ENCODE measurements at places on chromosomes 5 and 9. TPM values are rescaled to one million over a fixed set of nuclear protein-coding genes. Genes with fewer than 3 reads are reported as not detected.

Gene CNTNAP3B
- 0.80 TPM for total RNA-seq

DNA sequence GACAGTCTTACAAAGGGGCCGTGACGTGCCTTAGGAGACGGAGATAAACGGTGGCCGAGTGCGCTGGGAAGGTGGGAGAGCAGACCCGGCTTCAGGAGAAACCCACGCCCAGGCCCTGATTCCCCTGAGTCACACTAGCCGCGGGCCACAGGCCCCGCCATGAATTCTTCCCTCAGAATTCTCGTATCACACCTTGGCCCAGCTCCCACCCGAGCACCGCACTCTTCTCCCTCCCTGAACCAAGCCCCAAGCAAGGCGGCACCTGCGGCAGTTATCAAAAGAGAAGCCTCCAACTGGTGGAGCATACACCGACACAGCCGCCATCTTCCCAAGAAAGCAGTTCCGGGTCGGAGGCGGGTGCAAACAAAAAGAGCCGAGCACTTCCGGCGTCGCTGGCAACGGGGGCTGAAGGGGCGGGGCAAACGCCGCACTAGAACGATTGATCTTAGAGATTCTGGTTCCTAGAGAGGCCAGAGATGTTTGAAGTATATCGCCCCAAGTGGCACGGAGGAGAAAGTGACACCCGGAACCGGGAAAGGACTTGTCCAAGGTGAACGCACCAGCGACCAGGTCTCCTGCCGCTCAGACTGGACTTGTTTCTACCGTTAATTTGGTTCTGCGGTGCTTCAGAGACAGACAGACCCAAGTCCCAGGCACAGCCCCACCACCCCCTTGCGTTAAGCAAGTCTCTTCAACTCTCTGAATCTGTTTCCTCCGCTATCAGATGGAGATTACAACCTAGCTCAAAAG lies at the start of gene PSMB7:
TSS of gene PSMB7 (minus strand) at position 341 of the 750 bp plus-strand sequence. CDS start at position 324, 17 bp downstream.
- H3K27me3 ChIP-seq = no peaks in the 10 kb centered on the region
- H3K27ac ChIP-seq = peak within 1 kb of the TSS; percentile 48
- H3K4me3 ChIP-seq = peak within 1 kb of the TSS; percentile 84
- peaks cover 6% of the 10 kb centered on the region for H3K4me1 ChIP-seq
- DNase-seq = peak; percentile 98
- H3K36me3 ChIP-seq = peaks cover 2% of the 10 kb centered on the region

DNA sequence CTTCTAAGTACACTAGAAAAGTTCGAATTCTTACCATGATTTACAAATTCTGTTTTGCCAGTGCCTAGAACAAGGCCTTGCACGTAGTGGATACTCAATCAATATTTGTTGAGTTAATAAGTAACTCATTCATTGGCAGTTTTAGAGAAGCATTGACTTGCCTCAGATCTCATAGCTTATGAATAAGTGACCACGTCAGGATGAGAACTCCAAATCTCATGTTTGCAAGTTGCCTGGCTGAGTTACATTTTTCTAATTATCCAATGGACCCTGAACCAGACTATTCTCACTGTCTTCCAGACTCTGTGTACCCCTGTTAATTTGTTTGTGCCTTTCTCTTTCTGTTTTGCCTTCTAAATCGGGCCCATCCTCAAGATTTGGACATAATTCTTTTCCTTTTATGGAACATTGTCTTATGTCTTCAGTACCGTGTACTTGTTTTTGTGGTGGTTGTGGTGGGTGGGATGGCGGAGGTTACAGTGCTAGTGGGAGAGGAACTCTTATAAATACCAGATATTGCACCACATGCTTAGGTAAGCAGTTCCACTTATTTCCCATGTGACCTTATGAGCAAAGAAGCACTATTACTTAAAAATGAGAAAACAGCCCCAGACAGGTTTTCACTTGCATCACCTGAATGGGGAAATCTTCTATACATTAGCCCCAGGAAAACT lies 96.3 kb downstream of the UNC13B start:
- DNase-seq = no peak
- H3K4me3 ChIP-seq = no peak overlapping the region
- no peak overlapping the region for H3K27ac ChIP-seq
- H3K27me3 ChIP-seq = no peaks in the 10 kb centered on the region

Gene ZNF462
- total RNA-seq = not detected

Gene PIK3R1
- total RNA-seq = 63.8 TPM

DNA sequence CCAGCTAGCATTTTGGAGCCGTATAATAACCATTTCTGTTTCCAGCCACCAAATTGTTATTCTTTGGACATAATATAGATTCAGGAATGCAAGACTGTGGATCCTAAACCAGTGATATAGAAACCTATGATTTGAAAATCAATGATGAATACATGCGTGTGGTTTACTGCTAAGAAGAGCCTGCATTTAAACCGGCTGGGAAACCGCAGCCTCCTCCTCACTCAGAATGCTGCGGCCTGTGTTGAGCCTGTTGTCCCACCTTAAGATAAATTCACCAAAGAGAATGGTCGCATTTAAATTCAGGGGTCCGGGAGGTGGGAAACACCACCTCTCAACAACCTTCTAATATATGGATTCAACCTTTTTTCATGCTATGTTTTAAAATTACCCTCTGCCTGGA lies 148.0 kb downstream of the MEF2C start:
- no peaks in the 10 kb centered on the region for H3K27me3 ChIP-seq
- H3K36me3 ChIP-seq = peaks cover 17% of the 10 kb centered on the region
- H3K4me1 ChIP-seq = peaks cover 75% of the 10 kb centered on the region
- peak overlapping the region; percentile 20 for H3K4me3 ChIP-seq
- DNase-seq = peak; percentile 45

Data from B cell (primary cell).